ENCODE measurements at places on chromosomes 5 and 9.

DNA sequence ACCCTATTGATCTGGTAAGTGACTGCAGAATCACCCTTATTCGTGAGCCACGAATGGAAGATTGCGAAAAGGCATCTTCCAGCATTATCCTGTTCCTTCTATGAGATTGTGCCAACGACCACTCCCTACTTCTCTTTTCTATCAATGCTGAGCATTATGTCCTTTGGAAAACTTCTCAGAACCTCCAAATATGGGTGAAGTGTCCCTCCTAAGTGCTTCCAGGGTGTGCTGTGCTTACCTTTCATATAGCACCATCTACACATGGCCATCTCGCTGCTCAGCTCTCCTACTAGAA, 14.7 kb upstream of the LCP2 start:
- no peak for DNase-seq

DNA sequence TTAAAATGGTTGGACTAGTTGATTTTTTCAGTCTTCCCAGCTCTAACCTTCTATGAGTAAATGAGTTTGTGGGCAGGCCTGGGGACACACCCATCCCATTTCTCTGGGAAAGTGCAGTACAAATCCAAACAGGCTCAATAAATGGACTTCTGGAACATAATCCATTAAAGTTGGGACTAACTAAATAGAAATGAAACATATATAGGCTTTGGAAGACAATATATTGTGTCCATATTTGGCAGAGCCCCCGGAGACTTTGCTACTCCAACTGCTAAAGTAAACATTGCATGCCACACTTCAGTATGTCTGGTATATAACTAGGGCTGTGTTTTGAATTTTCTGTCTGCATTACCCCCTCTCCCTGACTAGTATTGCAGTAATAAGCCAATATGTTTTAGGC, 191.4 kb upstream of the DAB2 start:
- no peak for DNase-seq

GRCh38 chr5:60820593-60821487, 23.2 kb downstream of the ELOVL7 start:
- DNase-seq: no peak

DNA sequence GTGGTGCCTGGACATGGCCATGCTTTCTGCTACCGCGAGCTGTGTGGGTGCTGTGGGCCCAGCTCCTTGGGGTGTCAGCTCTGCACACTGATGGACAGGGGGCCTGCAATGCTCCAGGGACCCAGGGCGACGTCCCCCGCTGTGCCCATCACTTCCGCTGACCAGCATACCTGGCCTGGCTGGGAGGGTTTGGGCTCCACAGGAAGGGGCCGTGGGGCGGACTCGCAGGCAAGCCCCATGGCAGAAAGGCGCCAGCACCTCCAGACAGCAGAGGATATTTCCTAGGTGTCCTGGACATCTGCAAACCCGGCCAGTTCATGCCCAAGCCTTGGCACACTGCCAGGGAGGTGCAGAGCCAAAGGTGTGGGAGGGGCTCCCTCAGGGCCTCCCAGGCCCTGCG, 295.8 kb upstream of the IRX4 start:
- no peak for DNase-seq

GRCh38 chr5:54178207-54178606, 132.2 kb downstream of the ARL15 start:
- DNase-seq: no peak

GRCh38 chr5:93673316-93673954, 68.0 kb downstream of the POU5F2 start:
- DNase-seq: no peak

DNA sequence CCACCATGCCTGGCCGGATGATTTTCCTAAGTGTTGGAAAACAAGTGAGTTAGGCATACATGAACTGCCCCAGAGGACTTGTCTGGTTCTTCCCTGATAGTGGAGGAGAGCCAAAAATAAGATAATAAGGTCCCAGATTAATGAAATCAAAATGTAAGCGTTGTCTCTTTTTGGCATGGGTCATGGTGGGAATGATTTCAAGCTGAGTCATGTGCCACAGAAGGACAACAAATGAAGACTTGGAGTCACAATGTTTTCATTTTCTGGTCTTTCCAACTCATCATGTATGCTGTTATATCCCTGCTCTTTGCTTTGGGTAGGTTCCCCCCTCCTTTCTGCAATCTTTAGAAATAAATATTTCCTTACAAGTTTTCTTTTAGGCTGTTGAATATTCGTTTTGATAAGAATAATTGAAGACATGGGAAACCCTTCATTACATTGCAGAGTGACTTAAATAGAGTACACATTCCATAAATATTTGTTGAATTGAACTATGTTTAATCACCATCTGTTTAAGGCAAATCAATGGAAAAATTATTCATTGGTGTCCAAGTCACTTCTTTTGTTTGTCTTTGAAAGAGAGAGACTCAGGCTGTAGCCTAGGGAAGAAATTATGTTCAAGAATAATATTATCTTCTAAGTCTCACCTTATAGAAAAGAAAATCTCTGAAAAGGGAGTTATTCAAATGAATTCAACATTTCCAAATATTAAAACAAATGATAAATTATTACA, 196.3 kb downstream of the CSNK1G3 start:
- DNase-seq: peak; percentile 97

DNA sequence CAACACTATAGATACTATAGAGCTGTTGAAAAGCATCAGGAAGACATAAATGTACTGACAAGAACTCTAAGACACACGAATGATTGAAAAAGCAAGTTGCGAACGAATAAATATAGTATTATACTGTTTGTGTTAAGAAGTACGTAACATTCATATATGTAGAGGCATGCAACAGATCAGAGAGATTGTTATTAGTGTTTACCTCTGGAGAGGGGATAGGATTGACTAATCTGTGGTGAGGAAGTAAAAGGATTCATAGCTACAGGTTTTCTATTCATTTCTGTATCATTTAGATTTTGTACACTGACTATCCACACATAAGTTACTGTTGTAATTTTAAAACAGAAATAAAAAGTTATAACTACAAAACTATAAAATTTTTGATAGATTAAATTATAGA, 147.6 kb upstream of the SV2C start:
- DNase-seq: no peak

DNA sequence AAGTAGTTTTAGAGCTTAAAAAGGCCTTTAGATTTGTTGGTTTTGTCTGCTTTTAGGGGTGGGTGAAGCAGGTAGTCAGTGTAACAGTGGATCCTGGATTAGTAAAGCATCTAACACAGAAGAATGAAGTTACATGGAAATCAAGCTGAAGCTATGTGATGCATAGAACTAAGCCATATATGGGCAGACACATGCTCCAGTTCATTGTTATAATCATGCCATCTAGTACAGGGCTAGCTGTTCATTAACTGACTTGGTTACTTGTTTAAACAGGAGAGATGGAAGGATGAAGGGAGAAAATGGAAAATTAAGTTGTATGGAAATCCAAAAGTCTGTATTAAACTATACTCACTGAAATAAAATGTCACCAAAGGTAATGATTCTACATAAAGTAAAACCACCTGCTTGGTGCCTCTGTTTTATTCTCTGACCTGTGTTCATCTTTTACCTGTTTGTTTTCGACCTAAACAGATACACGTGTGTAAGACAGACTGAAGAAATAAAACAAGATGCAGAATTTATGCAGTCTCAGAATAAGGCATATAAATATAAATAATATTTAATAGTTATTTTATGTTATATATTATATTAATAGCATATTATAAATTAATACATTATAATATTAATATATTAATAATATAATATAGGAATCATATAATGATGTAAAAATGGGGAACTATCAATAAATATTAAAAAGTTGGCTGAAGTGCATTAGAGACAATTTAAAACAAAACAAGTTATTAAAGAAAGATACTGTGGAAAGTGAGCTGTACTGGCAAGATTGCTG, 33.9 kb downstream of the MRPS30 start:
- no peak for DNase-seq

- peak; percentile 59 for DNase-seq
These were observed 485.2 kb downstream of the RAB3C start for GRCh38 chr5:59067956-59068656.

DNA sequence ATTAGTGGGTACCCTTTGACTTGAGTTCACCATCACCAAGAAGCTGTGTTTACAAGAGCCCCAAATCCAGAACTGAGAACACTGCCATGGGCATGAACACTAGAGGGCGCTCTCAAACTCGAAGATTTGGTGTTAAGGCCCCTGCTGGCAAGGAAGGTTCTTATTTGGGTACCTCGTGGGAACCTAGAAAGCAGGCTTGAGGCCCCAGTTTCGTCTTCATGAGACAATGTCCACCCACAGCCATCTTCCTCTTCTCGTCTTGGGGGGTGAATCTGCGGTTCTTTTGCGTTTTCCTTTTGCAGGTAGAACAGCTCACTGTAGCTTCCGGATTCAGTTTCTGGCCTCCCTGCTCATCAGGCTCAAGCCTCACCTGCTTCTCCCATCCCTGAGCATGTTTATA, 184.0 kb downstream of the SEMA5A start:
- DNase-seq: peak; percentile 79

- DNase-seq: peak; percentile 20
These were observed 36.2 kb upstream of the ACO1 start for GRCh38 chr9:32348106-32348695.

GRCh38 chr5:110880413-110880812, 141.6 kb downstream of the SLC25A46 start:
- peak; percentile 83 for DNase-seq

GRCh38 chr5:78824831-78825281, 160.3 kb downstream of the ARSB start:
- DNase-seq: peak; percentile 75

GRCh38 chr9:79301551-79302391, 270.0 kb upstream of the TLE4 start:
- DNase-seq: no peak

GRCh38 chr9:2119566-2119965, 104.4 kb downstream of the SMARCA2 start:
- no peak for DNase-seq

GRCh38 chr5:124234022-124234769, 512.2 kb downstream of the ZNF608 start:
- DNase-seq: no peak

DNA sequence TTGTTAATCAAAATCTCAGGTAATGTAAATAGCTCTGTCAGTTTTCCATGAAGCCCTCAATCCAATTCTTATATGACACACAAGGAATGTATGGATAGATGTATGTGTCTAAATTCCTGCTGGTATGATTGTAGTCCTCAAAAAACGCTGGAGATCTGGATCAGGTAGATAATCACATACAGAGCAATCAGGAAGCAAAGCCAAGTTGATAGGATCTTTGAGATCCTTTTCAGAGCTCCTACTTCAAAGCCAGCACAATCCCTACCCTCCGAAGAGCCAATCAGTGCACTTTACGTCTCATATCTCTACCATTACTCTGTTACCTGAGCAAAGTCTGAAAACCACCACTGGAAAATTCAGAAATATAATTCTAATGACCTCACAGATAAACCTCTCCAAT, 27.4 kb downstream of the TYRP1 start:
- no peak for DNase-seq

DNA sequence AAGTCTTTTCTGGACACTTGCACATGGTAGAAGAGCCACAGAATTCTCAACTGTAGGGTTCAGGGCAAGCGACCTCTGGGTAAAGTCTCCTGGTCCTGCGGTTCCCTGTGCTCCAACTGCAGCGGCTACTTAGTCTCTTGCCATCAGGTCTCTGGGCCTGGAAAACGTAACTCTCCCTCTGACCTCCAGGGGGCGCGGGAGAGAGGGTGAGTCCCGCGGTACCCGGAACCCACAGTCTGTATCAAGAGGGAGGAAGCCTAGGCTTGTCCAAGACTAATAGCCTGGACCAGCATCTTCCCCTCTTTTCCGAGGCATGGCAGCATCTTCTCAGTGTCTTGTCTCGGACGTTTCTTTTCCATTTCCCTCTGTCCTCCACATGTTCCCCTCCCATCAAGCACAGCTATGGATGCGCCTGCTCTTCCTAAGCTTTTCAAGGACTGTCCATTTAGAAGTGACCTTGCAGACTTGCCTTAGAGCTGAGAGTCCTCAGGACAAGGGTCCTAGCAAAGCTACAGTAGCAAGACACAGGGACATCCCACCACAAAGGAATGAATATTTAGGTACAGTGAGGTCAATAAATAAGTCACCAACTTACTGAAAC, 59.3 kb downstream of the FSTL4 start:
- peak; percentile 36 for DNase-seq
